T-helper 2 cell treated with Interferon-gamma antibody and Interleukin-4, amounts not matched to agents 5 μg/mL and 100 μg/mL, for 36 hours (primary cell): ENCODE measurements at places on chromosomes 5 and 9.

DNA sequence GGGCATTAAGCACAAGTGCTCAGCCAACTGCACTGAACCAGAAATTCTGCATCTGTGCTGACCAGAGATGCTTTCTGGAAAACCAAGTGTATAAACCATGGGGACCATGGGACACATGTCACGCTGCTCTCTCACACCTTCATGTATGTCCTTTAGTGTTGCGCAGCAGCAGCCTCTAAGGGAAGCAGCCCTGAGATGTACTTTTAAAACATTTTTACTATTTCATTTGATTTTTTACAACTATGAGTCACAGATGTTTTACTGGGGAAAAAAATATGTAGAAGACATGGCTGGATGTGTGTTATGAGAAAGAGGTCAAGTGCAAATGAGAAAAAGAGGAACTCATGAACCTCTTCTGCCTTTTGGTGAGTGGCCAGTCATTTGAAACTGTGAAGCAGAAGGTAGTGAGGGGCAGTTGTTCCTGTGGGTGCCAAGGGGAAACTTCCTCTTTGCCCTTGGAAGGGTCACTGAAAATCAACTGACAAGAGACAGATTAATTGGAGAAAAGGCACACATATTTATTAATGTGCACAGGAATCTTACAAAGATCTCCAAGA lies 31.4 kb upstream of the SYK start:
- no peak for DNase-seq

DNA sequence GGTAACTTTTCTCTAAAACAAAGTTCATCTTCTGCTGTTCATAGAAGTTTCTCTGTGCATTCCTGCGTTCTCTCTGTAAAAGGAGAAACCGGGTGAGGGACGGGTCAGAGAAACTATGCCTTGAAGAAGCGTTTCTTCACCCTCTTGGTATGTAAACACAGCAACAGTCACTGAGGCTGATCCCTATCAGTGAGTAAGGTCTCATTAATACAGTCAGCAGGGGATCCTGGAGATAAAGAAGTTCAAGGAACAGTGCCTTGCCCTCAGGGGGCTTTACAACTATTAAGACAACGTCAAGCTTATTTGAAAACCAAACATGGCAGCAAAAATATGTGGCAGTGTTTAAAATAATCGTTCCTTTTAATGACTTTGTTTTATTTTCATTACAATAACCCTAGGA lies 202.9 kb upstream of the IL12B start:
- DNase-seq = no peak

- peak; percentile 37 for DNase-seq
Observed at GRCh38 chr5:73447530-73448462, 781 bp downstream of the FOXD1 start.

DNA sequence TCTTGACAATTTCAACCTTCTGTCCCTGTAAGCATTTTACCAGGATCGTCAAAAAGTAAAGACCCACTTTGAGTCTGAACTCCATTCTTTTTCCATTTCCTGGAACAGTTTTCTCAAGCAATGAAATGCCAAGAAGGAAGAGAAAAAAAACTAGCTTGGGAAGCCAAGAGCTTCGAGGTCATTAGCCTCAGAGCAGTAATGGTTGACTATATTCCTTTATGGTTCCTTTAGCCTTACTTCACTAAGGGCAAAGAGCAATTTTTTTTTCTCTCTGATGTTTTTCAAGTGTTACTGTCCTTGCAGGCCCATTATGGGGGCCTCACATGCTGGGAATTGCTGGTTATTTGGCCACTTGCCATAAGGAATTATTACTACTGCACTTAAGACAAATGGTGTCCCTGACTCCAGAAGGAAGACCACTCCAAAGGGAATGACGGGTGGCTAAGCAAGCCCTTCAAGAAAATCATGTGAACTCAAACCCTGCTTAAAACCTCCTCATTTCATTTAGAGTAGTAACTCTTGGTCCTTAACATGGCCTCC lies 37.1 kb downstream of the BNC2 start:
- DNase-seq = no peak

DNA sequence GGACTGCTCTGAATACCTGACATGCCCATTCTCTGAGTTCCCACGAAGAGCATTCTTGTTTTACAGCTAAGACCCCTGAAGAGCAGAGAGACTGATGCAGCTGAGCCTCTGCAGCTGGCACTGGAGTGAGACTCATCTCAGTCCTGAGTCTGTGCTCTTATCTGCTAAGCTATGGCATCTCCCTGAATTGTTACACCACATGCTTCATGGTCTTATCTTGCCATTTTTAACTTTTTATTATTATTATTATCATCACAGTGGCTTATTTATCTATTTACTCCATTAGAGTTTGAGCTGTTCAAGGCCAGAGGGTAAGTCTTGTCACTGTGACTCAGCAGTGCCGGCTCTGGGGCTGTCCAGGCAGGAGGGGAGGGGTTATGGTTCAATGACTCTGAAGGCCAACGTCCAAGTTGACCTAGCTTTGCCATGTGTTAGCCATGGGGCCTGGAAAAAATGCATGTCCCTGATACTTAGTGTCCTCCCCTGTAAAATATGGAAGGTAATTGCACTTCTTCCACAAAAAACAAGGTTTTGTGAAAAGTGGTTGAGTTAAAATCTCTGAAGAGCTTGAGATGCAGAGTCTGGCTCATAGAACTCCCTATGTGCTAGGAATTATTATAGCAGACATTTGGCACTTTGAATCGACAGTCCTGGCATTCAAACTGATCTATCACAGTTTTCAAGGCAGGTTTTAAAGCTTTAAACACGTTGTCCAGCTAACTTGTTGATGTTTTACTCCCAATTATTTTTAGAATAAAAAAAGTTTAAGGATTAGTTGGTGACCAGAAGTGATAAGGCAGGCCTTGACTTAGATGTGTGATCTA lies 94.6 kb downstream of the ALDH1A1 start:
- no peak for DNase-seq

DNA sequence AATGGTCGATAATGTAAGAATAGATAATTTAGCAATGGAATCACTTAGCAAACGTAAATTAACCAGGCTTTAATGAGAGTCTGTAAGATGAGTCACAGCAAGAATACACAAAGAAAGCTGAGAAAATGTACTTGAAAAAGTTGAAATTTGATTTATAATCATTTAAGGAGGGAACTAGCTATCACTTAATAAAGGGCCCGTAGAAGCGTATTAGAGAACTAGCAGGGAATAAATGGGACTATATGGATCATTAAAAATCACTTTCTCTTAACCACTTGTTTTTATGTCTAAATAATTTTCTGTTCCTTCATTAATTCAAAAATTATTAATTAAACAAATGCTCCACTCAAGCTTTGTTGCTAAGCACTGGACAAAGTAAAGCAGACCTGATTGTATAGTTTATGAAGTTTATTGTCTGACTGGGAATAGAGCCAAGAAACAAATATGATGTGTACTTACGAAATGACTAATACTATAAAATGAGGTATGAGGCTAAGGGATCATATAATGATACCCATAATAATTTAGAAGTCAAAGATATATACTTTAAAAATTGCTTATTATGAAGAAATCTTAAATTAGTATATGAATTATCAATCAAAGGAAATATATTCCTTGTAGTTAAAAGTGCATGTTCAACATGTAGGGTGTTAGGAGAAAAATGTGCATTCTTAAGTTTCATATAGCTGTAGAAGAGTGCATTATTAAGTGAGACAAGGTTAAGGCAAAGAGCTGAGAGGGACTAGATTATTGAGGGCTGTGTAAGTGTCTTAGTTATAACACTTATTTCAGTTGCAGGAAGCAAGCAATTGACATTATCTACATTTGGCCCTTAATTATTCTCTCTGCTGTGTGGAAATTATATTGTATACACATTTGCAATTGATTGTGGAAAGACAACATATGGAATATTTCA lies 196.8 kb downstream of the PRDM9 start:
- no peak for DNase-seq

DNA sequence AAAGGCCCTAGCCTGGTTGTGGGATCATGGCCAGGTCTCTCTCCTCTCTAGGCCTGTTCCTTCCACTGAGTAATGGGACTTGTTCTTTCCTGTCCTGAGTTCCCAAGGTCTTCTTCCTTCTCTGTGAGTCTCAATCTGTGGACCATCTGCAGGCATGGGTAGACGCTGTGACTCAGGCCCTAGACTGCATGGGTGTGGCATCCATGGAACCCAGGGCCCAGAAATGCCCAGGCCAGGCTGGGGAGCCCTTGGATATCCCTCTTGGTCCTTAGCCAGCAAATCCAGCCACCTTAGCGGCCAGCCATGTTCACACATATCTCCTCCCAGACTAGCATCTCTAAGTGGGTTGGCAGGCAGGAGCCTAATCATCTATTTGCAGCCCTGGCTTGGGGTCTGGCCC lies 2.3 kb upstream of the ACSL6 start:
- no peak for DNase-seq

DNA sequence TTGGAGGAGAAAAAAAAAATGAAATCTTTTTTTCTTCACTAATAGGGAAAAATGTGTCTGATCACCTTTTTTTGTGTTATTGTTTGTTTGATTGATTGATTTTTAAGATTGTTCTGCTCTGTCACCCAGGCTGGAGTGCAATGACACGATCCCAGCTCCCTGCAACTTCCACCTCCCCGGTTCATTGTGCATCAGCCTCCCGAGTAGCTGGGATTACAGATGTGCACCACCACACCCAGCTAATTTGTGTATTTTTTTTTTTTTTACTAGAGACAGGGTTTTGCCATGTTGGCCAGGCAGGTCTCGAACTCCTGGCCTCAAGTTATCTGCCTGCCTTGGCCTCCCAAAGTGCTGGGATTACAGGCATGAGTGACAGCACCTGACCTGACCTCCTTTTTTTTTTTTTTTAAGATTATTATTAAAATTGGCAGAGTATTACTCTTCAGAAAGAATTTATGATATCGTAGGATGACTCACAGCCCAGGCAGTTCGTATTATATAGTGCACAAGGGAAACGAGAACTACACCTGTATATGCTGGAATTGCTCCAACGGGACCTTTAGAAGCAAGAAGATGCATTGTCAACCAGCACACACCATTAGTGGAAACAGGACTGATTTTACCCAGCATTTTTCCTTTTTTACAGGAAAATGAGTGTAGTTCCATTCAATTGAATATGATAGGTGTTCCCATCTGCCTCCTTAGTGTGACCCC lies 27.7 kb downstream of the FUBP3 start:
- no peak for DNase-seq

DNA sequence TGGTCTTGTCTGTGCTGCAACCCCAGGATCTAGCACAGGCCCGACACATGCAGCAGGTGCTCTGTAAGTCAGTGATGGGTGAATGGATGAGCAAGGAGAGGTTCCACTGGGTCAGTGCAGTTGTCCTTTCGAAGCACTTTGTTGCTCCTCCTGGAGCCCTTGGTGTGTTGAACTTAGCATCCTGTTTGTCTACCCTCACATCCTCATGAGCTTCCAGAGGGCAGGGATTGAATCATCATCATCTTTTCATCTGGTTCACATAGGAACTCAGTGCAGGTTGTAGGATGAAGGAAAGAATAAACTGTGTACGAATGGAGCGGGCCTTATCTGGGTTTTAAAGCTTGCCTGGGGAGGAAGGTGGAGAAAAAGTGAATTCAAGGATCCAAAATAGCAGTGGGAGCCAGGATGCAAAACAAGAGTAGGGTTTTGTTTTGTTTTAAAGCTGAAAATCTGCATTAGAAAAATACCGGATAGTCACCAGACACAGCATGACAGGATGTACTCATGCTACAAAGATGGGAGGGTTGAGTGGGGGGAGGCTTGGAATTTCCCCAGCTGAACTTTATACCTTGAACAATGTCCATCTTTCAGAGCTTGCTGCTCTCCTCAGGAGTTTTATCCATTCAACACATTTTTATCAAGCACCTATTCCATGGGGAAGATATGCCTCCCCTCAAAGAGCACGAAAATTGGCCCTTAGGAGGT lies 55.8 kb downstream of the PTTG1 start:
- DNase-seq = no peak
